ENCODE measurements at places on chromosomes 2 and 18.

DNA sequence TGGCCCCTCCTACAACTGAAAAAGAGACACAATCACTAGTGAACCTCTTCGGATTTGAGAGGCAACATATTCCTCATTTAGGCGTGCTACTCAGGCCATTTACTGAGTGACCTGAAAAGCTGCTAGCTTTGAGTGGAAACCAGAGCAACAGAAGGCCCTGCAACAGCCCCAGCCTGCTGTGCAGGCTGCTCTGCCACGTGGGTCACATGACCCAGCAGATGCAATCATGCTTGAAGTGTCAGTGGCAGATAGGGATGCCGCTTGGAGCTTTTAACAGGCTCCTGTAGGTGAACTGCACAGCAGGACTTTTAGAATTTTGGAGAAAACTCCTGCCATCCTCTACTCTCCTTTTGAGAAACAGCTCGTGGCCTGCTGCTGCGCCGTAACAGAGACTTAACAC is 578.6 kb upstream of the RAB6C start:
- DNase-seq, result no peak

- no peak for DNase-seq
Measured at GRCh38 chr18:60445341-60445740, 72.8 kb upstream of the MC4R start.

DNA sequence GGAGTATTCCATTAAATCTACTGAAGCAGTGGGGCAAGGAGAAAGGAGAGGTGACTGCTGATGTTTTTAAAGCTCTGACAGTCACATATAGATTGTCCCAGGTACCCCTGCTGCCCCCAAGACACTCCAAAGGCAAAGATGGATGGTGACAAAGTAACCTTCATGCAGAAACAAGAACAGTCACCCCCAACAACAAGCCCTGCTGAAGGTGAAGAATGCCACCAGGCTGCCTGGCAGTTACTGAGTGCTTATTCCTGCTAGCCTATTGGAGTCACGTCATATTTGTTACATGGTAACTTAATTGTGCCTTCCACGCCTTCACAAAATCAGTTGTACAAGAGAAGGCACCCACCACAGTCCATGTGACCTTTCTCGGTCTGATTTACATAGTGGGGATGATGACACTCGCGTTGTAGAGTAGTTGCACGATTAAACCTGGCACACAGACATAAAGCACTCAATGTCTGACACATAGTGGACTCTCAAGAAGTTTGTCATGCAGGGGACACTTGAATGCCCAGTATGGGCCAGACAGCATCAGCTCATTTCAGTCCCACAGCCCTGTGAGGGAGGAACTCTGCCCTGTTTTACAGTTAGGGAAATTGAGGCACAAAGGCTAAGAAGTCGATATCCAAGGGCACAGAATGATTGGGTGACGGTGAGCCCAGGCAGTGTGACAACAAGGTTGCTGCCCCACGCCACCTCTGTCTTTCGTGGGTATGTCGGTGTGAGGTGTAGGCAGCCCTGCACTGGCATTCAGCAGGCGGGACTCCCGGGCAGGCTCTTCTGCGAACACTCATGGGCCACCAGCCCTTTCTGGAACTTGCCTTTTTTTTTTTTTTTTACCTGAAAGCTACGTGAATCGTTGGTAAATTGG is 62.7 kb downstream of the ZCCHC2 start:
- peak; percentile 33 for DNase-seq

DNA sequence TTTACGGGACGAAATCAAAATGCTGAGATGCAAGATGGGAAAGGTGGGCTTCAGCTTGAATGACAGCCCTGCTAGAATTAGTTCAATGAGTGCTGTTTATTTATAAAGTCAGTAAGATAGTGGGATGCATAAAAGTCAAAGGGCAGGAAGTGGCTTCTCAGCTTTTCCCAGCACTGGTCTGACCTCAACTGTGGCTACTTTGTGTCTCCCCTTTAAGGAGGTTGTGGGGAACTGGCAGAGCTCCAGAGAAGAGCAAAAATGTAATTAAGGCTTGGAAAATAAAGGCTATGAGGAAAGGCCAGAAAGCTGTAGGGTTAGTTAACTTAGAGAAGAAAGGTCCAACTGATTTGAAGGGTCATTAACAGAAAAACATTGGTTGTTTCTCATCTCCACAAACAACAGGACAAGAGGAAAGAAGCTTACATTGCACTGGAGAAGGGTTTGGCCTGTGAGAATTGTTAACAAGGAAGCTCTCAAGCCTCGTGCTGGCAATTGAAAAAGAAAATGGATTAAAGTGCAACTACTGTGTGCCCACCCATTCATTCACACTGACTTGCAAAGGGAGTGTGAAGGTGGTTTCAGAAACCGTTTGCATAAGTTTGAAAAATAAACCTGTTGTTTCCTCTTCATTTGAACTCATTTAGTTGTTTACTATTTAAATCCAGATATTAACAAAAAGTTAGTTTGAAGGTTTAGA is 68.8 kb upstream of the CD28 start:
- DNase-seq, result no peak

- DNase-seq, result no peak
Measured at GRCh38 chr2:43038034-43038695, 188.2 kb downstream of the ZFP36L2 start.

DNA sequence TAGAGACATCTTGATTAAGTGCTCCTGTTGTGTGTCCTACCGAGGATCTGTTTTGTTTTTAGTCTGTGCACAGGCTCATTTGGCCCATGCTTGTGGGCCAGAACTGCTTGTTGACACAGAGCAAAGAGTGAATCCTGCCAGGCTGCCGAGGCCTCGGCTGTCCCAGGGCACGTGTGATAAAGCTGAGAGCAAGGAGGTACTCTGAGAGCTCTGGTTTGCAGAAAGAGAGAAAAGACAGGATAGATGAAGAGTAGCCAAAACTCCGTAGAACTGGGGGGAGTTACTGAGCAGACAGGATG is 175.1 kb downstream of the FAM210A start:
- no peak for DNase-seq

GRCh38 chr18:10475276-10475653 is 20.8 kb downstream of the APCDD1 start:
- DNase-seq, result no peak

DNA sequence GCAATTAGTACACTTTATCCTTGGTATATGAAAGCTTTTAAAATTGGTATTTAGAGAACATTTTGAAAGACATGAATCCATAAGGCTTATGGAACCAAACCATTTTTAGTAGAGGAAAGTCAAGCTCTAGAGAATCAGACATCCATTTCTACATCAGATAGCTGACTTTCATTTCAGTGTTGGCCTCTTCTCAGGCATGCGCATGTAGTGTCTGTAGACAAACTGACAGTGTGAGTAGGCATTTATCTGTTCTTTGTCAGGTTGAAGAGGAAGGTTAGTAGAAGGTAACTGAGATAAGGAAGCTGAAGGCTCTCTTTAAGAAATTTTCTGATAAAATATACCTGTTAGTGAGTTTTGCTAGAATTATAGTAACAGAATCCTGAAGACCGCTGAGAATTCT is 221.9 kb upstream of the SIX3 start:
- DNase-seq, result no peak

DNA sequence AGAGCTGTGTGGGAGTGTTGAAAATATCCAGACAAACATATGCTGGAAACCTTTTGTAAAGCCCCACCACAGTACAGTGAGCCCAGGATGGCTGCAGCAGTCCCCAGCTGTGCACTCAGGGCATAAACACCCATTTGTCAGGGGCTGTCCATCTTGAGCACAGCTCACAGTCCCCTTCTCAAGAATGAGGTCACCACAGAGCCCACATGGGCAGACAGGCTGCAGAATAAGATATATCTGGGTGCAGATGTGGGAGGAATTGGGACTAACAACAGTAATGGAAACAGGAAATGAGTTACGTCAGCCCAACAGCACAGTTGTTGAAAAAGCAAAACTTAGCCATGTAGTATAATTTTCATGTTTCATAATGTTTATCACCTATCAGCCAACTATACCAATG is 219.6 kb downstream of the ETAA1 start:
- no peak for DNase-seq

DNA sequence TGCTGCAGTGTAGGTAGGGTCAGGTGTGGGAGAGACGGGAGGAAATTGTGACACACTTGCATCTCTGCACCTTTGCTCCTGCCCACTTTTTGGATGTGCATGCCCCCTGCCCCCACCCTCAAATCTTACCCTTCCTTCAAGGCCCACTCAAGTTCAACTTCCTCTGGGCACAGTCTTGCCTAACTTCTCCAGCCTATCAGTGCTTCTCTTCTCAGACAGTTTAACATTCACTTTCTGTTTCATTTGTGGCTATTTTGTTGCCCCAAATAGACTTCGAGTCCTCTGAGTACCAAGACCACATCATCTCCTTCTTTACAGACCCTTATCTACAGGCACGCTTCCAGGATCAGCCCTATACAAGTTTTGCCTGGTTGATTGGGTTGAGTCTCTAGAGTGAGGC is 2.7 kb downstream of the ST8SIA5 start:
- DNase-seq, result no peak

DNA sequence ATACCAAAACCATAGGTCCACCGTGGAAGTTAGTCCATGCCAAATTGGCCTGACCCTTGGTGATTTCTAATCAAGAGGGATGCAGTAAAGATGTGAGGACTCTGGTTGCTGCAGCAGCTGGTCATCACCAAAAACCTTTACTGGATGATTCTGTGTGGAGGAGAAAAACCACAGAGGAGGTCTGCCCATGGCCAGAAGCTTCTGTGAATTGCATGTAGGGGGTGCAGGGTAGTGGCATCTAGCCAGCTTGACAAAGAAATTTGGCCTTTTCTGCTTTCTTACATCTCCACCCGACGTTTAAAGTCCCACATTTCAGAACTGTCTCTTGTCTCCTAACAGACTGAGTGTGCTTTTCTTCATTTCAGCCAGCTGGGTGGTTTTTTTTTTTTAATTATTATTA is 180.0 kb downstream of the TPGS2 start:
- no peak for DNase-seq

GRCh38 chr18:33820517-33821371 is 242.7 kb downstream of the ASXL3 start:
- DNase-seq, result no peak

- no peak for DNase-seq
Measured at GRCh38 chr2:28363686-28364280, 28.9 kb upstream of the FOSL2 start.

DNA sequence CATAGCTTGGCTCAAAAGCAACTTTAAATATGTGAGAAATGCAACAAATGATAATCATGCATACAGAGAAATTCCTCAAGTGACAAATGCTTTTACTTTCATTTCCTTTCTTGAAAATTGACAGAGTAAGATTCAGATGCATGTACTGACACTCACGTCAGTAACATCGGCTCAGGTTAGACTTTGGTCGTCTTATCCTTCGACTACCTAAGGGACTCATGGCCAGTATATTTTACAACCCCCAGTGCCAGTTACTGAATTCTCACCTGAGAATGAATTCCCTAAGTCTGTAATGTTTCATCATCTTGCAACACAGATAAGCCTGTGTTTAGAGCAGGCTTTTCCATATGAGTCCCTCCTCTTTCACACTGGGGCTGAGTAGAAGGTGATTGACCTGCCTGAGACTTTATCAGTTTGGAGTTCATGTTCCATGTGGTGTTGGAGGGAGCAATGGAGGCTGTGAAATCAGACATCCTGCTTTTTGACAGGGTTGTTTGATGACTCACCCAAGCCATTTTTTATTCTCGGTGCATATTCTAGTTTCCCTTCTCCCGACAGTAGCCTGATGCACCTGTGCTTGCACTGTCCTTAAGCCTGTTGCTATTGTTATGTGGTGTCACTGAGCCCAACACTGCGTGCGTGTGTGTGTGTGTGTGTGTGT is 30.5 kb upstream of the ATP8B1 start:
- DNase-seq, result no peak

- no peak for DNase-seq
Measured at GRCh38 chr2:176934869-176935415, 277.7 kb upstream of the HNRNPA3 start.

GRCh38 chr2:96690306-96691021 is 47.9 kb downstream of the FER1L5 start:
- DNase-seq, result no peak

DNA sequence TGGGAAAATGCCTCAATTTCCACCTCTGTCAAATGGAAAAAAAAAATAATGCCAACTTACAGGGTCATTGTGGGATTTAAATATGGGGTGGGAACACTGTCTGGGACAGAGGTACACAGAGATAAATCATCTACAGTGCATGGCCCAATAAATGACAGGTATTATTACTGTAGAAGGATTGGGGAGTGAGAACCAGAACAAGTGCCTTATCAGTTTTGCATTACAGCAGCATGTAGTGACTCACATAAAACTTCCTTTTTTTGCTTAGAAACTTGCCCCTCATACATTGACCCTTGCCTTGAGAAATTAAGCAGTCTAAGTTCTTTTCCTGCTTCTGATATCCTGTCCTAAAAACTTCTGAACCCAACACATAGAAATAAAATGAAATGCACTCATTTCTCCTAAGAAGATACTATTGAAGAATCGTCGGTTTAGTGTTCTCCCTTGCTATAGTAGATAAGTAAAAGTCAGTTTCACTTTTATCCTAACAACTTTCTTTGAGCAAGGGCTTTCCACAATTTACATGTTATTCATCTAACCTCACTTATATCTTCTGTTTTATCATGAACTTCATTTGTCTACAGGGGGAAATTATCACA is 121.0 kb upstream of the HAAO start:
- no peak for DNase-seq

- DNase-seq, result no peak
Measured at GRCh38 chr2:160209516-160209856, 9.4 kb upstream of the ITGB6 start.

DNA sequence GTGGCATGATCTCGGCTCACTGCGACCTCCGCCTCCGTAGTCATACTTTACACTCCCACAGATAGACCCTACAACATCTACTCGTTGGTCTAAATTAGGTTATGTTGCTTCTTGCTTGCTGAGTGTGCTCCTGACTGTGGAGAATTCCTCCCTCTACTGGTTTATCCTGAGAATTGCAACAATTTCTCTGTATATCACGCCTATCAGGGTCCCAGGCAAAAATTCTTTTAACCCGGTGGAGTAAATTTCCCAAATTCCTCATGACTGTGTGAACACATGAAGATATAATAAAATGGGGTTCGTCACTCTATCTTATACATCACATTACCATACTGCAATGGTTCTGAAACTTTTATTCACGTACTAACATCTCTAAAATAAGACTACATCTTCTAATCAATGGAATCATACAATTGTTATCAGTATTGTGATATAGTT is 156.7 kb downstream of the EVA1A start:
- no peak for DNase-seq

DNA sequence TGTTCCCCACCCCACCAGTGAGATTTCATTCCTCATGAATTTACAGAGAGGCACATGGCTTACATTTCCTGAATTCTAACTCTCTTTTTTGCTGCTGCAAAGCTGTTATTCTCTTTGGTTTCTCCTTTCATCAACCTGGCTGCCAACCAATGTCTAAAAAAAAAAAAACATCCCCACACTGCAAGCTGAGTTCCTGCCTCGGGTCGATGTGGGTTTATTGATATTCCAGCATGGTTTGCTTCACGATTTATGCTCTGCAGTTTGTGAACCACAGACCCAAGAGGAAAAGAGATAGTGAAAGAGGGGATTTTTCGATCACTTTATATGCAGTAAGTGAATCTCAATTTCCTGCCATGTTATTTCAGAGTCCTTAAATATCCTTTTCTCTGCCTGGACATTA is 363.6 kb downstream of the LPIN1 start:
- no peak for DNase-seq
